ENCODE measurements at places on chromosomes 16 and 17. TPM values are rescaled to one million over a fixed set of nuclear protein-coding genes. Genes with fewer than 3 reads are reported as not detected.

Gene SPEM1
- total RNA-seq: not detected

Gene CDR2L
- 26.0 TPM for total RNA-seq

Gene SMTNL2
- total RNA-seq: 3.0 TPM

Gene CCL7
- total RNA-seq: not detected

Gene MEFV
- total RNA-seq: 1.9 TPM

Gene PPP1R1B
- total RNA-seq: 2.3 TPM

Gene CSH1
- not detected for total RNA-seq

Gene SLC12A3
- not detected for total RNA-seq

Gene MYH1
- 0.14 TPM for total RNA-seq

Gene CCL16
- 0.69 TPM for total RNA-seq

Gene HS3ST3B1
- 0.97 TPM for total RNA-seq

Gene NPIPB4
- 148 TPM for total RNA-seq

Gene HS3ST6
- not detected for total RNA-seq

Gene CRHR1
- total RNA-seq: not detected

Gene MAP3K3
- total RNA-seq: 38.5 TPM

Gene CLEC18A
- 0.43 TPM for total RNA-seq

Gene VTN
- total RNA-seq: 1.8 TPM

Gene RNF222
- not detected for total RNA-seq

Gene HOXB3
- 16.0 TPM for total RNA-seq

Gene NUDT21
- 76.3 TPM for total RNA-seq

Gene SLC6A2
- 0.23 TPM for total RNA-seq

Gene RCVRN
- 0.74 TPM for total RNA-seq

Gene ETV4
- 0.48 TPM for total RNA-seq

Gene RPL26
- total RNA-seq: 1,249 TPM

Gene NPW
- total RNA-seq: not detected
